ENCODE measurements at places on chromosomes 6 and 20.

- no peak for DNase-seq
These were observed at the start of gene ISM1 for GRCh38 chr20:13220904-13221297. Gene ISM1, plus strand, starts transcription at chr20:13221274. Its CDS starts 503 bp downstream, at chr20:13221777.

- DNase-seq = no peak
These were observed 118.8 kb upstream of the FAM184A start for GRCh38 chr6:119197271-119197670.

GRCh38 chr6:22966691-22967422, 397.5 kb downstream of the HDGFL1 start:
- no peak for DNase-seq

GRCh38 chr6:130978660-130979396, 84.2 kb downstream of the EPB41L2 start:
- no peak for DNase-seq

DNA sequence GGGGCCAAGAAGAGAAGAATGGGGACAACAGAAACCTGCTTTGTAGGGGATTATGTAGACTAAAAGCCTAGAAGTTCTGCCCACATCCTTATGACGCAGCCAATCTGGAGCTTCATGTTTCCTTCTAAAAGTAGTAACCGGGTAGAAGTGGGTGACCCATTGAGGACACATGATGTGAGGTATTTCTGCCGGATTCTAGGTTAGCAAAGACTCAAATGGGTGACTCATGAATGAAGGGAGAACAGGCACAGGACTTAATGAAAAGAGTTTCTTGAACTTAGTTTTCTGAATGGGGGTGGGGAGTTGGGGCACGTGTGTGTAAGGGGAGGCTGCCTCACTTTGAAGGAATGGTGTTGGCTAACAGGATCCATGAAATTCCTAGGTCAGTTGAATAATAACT, 68.8 kb downstream of the CDS2 start:
- peak; percentile 49 for DNase-seq

DNA sequence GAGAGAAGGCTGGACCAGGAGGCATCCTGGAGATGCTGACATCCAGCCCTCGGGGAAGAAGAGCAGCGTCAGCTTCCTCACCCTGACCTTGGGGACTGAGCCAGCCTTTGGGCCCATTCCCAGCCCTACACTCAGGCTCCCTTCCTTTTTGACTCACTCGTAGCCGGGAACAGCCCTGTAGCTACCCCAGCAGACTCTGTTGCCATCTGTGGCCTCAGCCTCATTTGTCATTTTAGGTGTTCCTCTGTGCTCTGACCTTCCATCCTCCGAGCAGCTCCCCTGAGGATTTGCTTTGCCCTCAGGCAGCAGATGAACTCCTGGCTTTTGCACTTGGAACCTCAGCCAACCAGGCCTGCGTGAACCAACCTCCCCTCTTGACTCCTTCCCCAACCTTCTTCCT, 67.5 kb downstream of the ELOVL2 start:
- no peak for DNase-seq

DNA sequence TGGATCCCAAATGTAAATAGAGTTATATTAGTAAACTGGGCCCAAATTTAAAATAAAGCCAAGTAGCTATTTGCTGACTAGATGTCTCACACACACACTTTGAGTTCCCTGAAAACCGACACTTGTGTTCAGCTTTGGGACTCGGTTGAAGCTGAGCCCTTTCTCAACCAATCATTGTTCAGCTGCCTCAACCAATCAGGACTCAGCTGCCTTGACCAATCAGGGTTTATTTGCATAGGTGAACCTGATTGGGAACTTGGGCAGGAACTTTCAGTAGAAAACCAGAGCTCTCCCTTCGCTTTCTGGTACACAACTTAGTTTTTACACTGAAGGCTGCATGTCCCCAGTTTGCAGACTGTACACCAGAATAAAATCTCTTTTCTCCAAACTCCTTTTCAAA, 301.7 kb downstream of the FOXA2 start:
- no peak for DNase-seq

DNA sequence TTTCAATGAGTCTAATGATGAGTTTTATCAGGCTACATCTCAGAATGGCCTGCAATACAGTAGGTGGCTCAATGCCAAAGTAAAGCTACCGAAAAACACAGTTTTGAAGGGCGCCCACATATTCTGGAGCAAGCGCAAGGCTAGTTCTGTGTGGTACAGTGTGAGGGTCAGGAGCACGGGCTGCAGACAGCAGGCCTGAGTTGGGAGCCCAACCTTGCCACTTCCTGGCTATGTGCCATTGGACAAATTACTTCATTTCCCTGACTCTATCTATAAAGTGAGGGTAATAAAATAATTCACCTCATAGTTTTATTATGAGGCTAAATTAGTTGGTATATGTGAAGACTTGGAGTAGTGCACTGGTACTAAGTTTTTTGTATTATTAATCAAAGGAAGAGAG, 150.7 kb downstream of the OPN5 start:
- DNase-seq = no peak

DNA sequence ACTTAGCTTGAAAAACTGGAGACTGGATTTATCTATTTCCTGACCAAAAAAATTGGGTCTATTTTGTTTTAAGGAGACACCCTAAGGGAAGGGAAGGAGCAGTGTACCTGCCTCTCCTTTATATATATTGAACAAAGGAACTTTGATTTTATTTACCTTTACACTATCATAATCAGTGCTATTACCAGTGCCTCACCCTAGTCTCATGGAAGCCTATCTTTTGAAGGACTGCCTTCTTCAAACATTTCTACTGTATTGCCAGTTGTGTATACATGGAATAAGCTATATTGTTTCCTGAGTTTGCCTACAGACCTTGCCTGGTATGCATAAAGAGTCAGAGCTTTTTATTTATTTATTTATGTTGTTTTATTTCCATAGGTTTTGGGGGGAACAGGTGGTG, 124.9 kb downstream of the UTRN start:
- no peak for DNase-seq

DNA sequence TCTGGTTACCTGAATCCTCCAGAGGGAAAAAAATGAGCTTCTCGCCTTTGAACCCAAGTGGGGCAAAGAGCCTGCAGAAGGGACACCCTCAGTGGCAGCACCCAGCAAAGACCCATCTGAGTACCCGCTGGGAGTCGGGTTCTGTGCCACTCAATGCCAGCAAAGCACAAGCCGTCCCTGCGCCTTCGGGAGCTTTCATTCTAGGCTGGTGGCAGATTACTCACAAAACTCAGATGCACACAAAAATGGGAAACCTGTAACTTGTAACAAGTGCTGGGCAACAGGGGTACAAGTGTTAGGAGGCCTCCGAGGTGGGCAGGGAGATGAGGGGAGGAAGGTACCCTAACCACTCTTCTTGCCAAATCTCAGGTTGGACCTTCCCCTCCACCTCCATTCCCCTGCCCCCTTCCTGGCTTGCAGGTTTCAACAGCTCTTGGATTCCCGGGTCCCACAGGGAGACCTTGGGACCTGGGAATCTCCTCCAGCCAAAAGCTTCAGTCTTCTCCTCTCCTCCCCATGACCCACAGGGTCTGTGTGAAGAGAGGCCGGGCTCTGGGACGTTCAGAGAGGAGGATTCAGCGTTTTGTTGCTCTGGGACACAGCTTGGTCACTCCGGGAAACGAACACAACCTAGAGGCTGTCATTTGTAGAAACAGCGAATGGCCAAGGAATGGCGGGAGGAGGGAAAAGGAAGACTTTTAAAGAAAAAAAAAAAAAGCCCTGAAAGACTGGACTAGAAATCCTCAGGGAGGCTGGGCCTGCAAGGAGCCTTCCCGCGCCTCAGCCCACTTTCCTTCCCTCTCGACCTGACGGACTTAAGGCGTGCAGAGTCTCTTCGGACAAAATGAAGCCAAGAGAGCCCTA, 1.2 kb upstream of the PARD6B start:
- no peak for DNase-seq

- DNase-seq = no peak
These were observed 8.5 kb downstream of the QRSL1 start for GRCh38 chr6:106637717-106638341.

DNA sequence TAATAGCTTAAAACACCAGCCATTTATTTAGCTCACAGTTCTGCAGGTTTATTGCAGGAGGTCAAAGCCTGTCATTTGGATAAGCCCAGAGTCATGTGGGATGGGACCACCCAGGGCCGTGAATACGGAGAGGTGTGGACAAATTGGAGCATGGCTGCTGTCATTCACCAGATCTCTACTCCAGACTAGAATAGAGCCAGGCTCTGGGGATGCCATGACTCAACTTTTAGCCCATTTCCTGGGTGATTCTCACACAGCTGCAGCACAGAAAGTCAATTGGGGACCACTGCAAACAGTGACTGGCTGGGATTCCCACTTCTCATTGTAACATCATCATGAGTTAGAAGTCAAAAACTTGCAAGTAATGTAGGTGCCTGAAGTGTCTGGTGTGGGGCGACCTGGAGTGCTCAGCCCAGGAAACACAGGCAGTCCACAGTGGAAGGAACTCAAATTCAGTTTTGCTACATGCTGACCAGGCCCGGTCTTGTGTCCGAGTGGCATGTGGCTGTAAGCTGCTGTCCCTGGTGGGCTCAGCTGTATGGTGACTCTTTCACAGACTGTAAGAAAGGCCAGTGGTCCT, 174.3 kb downstream of the SCP2D1 start:
- no peak for DNase-seq

DNA sequence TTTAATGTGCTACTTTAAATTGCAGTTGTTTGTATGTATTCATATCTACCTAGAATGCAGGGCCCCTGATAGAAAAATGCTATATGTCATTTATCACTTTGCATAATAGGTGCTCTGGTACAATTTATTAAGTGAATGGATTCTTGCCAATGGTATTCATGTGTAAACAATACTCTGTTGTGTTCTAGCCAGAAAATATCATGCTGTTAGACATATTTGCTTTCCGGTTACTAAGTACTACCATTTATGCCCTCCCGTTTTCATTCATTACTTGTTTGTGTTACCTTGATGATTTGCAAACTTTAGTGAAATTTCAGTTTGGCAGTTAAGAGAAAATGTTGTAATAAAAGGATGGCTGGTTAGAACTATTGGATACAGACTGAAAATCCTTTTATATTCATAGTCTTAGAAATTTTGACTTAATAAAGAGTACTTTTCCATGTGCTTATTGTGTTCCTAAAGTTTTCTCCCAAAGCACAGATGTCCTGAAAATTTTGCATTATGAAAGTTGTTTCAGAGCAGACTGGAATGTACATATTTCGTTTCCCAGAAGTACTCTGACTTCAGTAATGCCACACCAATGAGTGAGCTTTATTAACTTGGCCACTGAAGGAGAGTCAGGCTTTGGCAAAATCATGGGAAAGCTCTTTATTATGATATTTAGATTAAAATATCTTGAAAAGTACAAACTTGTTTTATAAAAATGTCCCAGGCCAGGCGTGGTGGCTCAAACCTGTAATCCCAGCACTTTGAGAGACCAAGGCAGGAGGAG, 31.5 kb downstream of the RPF2 start:
- no peak for DNase-seq

- no peak for DNase-seq
These were observed 328.5 kb upstream of the PRDM1 start for GRCh38 chr6:105757512-105758200.

- no peak for DNase-seq
These were observed 24.0 kb downstream of the SDCBP2 start for GRCh38 chr20:1304710-1305515.

GRCh38 chr20:61913423-61914225, 152.1 kb downstream of the TAF4 start:
- DNase-seq = no peak

GRCh38 chr6:12911427-12911826, 194.9 kb downstream of the PHACTR1 start:
- DNase-seq = peak; percentile 34

GRCh38 chr6:42363926-42364849, 87.5 kb downstream of the TRERF1 start:
- no peak for DNase-seq

- no peak for DNase-seq
These were observed 52.2 kb downstream of the TPBG start for GRCh38 chr6:82415820-82416219.

- no peak for DNase-seq
These were observed 80.7 kb downstream of the RREB1 start for GRCh38 chr6:7188492-7188891.

DNA sequence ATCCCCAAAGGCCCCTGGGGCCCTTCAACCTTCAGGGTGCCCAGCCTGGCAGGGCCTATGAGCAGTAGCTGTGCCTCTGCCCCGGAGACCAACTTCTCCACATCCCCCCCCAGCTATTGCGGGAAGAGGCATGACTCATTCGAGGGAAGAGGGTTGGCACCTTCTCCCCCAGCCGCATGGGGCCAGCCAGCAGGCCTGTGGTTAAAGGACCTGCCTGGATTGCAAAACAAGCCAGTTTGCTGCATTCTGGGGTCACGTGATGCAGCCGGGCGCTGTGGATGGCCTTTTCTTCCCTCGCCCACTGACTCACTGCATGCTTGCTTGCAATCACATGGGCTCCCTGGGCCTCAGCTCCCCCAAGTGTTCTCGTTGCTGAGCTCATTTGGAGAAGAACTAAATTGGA, 182.5 kb downstream of the MAFB start:
- DNase-seq = peak; percentile 97

- no peak for DNase-seq
These were observed 66.0 kb downstream of the KIF13A start for GRCh38 chr6:17921454-17921853.

DNA sequence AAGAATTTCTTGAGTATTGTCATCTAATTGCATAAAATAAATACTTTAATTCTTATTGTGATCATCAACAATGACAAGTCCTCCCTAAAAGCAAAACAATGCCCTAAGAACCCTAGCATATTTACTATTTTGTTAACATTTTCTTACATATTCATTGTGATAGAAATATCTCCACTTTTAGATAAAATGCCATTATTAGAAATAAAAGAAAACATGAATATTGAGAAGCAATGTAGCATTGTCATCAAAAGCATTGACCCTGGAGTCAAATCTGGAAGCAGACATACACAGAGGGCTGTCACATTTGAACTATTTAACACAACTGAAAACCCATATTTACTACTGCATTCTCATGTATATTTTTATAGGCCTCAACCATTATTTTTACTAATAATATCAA, 257.7 kb downstream of the SYNE1 start:
- DNase-seq = no peak

- no peak for DNase-seq
These were observed 25.7 kb downstream of the PSMG4 start for GRCh38 chr6:3284436-3284876.

- no peak for DNase-seq
These were observed 91.1 kb upstream of the OPRM1 start for GRCh38 chr6:153947808-153948447.

- DNase-seq = no peak
These were observed 11.8 kb downstream of the PSMF1 start for GRCh38 chr20:1130058-1130694.

- peak; percentile 33 for DNase-seq
These were observed 51.0 kb upstream of the CEP162 start for GRCh38 chr6:84278321-84278998.

DNA sequence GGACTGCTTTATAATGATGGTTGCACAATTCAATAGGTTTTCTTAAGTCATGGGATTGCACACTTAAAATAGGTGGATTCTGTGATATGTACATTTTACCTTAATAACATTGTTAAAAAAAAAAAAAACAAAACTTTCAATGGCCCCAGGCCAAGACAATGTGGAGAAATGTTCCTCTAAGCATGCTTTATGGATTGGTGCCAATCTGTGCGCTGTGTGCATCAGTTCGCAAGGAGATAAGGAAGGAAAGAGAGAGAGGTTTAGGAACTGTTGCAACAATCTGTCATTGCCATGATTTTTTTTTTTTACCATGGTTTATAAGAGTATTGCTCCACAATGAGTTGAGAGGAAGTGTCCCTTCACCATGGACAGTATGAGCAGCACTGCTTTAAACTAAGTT, 399.6 kb downstream of the PTPRT start:
- DNase-seq = no peak

Measured in fibroblast of skin of right quadriceps (primary cell).